ENCODE measurements at places on chromosomes 1 and 21. TPM values are rescaled to one million over a fixed set of nuclear protein-coding genes. Genes with fewer than 3 reads are reported as not detected.

The PGBD5 gene
- total RNA-seq, result 0.05 TPM

The LELP1 gene
- total RNA-seq, result not detected

The MACO1 gene
- 25.8 TPM for total RNA-seq

The ALX3 gene
- total RNA-seq, result 11.3 TPM

The OLIG2 gene
- total RNA-seq, result not detected

The CYP4B1 gene
- total RNA-seq, result not detected

The PKP1 gene
- total RNA-seq, result not detected

The IL20 gene
- total RNA-seq, result not detected

The DENND2C gene
- 1.8 TPM for total RNA-seq

The RNF186 gene
- total RNA-seq, result not detected

The APOBEC4 gene
- total RNA-seq, result not detected

The PLOD1 gene
- 124 TPM for total RNA-seq

The LCE2C gene
- not detected for total RNA-seq

The DISP1 gene
- 2.6 TPM for total RNA-seq
